ENCODE measurements at places on chromosomes 2 and 18.

DNA sequence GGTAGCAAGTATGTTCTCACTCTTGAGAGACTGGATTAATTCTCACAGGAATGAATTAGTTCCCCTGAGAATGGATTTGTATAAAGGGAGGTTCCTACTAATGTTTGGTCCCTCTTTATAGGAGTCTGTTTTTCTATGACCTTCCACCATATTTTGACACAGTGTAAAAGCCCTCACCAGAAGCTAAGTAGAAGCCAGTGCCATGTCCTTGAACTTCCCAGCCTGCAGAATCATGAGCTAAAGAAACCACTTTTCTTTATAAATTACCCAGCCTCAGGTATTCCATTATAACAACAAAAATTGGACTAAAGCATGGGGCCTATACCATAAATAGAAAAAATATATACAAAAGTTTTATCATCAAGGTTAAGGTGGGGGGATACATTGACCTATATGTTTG, 227.9 kb upstream of the DTNA start:
- DNase-seq, result no peak

DNA sequence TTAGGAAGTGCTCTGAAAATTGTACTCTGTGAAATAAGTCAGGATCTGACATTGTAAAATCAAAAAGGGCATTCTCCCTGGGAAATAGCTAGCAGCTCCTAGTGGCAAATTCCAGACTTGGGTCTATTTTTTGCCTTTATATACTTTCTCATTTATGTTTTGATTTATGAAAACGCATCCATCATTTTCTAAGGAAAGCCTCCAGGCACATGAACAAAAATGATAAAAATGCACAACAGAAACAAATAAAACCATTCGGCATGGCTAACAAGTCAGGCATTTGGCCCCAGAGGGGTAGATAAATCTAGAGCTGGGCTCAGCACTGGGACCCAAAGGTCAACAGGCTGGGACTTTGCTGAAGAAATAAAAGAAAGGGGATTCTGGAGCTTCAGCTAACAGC, 167.0 kb downstream of the BCL11A start:
- DNase-seq, result no peak

DNA sequence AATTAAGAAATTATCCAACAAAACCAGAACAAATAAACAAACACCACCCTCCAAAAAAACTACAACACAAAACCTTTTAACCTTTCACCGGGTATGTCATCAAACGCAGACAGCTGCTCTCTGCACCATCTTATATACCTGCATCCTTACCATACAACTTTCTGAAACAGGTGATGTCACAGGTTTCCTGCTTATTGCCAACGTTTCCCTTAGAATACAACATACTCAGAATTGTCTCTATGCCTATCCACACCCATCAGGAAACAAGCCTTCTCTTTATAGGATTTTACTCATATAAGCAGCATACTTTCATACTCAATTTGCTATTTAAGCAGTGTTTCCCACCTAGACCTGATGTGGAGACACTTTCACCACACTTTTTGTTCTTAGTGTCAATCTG, 181.0 kb downstream of the DYM start:
- DNase-seq, result no peak

- DNase-seq, result no peak
Measured at GRCh38 chr2:225112362-225113126, 70.3 kb upstream of the DOCK10 start.

DNA sequence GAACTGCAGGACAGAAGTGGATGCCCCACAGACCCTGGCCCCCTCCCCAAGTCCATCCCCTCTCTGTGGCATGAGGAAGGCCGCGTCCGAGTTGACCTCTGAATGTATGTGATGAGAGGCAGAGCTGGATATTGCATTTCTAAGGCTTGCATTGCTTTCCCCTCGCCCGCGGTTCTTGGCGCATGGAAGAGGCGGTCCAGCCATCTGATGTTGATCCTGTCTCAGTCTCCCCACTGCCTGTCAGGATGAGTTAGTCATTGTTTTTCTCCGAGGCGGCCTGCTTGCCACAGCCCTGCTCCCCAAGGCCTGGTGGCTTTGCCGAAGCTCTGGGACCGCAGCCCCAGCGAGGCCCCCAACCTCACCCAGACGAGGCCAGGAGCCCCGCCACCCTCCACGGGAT, 88.6 kb downstream of the SMAD7 start:
- no peak for DNase-seq

DNA sequence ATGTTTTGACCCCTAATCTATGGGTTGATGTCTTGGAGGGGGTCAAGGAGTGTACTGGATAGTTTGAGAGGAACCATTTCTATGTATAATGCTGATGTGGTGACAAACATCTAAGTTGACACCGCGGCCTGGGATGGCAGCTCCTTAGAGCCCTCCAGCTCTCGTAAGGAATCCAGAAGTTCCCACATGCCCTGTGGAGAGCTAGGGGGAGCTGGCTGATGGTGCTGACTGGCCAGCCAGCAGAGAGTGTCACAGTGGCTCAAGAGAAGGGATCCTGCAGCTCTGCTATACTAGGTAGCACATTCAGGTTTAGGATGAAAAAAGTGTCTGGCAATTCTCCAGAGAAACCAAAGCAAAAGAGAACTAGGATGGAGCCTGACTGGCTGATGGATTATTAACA, 842.2 kb upstream of the VRK2 start:
- no peak for DNase-seq

DNA sequence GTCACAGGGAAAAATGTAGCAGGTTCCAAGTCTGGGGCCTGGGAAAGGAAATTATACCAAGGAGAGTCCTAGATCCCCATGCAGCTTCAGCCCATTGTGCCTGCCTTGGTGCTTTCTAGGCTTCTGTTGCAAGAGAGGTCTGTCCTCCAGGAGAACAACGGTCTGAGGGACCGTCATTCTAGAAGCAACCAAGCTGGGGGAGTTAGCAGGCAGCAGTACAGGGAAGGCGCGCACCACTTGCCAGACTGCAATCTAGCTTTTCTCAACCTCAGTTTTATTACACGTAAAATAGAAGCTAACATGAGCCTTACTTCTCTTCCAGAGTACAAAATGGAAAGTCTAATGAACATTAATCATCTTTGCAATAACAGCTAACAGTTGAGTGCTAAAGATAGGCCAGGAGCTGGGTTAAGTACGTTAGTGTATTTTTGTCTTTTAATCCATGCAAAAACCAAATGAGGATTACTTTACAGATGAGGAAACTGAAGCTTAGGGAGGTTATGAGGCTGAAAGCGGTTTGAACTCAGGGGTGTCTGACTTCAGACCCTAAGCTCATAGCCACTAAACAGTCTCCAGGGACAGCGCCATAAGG, 1.9 kb downstream of the TCF23 start:
- no peak for DNase-seq

Data from activated naive CD4-positive, alpha-beta T cell treated with anti-CD3 and anti-CD28 coated beads, Interleukin-2, amount 10 ng/mL, durations not matched to agents 7 days and 5 days (primary cell).